ENCODE measurements at places on chromosomes 12 and 14.

DNA sequence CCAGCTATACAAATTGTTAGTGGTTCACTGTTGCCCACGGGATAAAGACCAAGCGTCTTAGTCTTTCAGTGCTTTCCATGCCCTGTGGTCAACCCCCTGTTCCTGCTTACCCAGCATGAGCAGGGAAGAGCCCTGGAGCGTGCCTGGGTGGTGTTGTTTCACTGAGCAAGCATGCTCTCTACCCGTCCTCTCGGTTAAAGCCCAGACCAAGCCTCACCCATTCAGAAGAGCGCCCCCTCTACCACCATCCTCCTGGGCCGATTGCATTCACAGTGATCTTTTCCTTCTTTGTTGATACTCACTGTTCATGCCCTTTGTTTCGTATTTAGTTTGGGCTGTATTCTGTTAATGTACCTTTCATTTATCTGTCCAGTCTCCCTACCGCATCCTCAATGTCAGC is 25.1 kb downstream of the DYRK4 start:
- DNase-seq: no peak

- DNase-seq: no peak
These were observed 75.7 kb downstream of the HSD17B6 start for GRCh38 chr12:56838621-56839488.

GRCh38 chr14:76396714-76397187 is 20.8 kb downstream of the ESRRB start:
- DNase-seq: no peak

DNA sequence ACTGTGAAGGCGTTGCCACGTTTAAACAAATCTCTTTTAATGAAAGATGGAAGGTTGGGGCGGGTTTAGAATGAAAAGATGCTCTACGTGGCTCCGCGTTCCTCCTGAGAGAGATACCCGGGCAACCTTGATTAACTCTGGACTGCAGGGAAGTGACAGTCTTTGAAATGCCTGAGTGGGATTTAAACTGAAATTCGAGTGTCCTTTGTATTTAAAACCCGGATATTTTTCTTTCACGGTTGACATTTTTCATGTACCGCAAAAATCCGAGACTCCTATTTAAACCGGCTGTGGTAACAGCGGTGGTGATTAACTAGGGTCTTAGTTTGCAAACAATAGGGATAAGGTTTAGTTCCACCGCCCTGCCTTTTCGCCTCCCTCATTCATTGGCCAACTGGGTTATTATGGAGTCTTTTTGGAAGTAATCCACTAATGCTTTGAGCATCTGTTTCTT is 707 bp downstream of the G2E3 start:
- DNase-seq: no peak

DNA sequence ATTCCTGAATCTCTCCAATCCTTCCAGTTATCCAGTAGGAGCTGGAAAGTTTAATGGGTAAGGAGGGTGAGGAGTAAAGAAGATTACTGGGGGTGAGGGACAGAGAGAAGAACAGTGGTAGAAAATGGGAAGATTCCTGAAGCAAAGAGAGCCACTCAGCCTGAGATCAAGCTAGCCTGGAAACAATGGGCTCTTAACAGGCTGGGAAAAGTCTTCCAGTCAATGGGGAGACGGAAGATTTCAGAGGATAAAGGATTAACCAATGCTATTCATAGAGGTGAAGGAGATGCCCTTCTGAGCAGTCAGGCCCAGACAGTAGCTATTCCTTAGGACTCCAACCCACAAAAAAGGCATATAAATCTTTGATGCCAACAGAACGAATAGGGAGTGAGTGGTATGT is 14.8 kb downstream of the GDF11 start:
- no peak for DNase-seq

- no peak for DNase-seq
These were observed at the start of gene FOXN4 for GRCh38 chr12:109308534-109309380. FOXN4 (minus strand) TSS chr12:109309284; CDS start chr12:109308321, 963 bp downstream.

DNA sequence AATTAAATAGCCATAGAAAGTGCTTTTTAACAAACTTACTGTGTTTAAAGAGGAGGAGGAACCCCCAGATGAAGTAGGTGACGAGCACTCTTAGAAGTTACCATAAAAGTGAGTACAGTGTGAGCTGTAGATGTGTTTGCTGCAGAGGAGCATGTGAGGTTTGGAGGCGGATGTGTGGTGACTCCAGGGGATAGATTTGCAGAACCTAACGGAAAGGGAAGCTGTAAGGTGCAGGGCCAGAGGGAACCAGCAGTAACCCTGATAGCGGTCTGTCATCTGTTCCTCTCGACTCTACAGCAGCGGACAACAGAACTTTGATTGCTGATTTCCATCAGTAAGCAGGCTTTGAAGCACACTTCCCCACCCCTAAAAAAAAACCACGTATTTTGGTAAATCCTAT is 5.2 kb downstream of the CALM1 start:
- no peak for DNase-seq

- no peak for DNase-seq
These were observed 174.3 kb downstream of the SOX5 start for GRCh38 chr12:23775208-23775607.

GRCh38 chr12:48157889-48158370 is 615 bp upstream of the ASB8 start:
- DNase-seq: no peak

GRCh38 chr12:25404955-25405354 is 148.1 kb downstream of the LMNTD1 start:
- no peak for DNase-seq
